CD4-positive, alpha-beta T cell (primary cell): ENCODE measurements at places on chromosomes 3 and 15.

DNA sequence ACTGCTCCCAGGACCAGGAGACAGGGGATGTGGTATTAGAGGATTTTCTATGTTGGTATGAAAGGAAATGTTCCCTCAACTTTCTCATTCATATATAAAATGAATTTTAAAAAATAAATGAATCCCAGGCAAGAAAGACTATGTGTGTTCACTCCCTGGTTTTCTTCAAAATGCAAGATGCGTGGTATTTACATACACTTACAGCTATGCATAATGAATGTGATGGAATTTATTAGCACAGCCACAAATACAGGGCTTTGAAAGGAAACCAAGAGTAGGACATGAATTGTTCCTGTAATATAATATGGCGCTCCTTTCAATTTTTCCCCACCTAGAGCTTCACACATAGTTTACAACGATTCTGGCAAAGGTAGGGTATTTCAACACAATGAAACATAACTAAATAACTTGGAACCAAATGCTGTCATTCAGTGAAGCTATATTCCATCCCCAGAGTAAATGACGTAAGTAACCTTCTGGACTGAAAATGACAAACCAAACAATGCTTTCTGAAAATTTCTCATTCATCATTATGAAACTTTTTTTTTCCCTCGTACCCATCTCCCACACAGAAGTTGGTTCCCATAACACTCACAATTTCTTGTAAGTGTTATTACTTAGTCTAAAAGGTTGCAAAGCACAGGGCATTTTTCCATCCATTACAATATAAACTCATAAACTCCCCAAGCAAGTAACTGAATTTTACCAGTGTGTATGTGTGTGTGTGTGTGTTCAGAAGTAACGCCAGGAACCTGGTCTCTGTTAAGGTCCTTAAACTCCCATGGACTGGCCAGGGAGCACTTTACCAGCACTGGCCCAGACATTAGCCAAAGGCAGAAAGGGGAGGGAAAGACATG lies 41.8 kb downstream of the CBLB start:
- no peak for DNase-seq

DNA sequence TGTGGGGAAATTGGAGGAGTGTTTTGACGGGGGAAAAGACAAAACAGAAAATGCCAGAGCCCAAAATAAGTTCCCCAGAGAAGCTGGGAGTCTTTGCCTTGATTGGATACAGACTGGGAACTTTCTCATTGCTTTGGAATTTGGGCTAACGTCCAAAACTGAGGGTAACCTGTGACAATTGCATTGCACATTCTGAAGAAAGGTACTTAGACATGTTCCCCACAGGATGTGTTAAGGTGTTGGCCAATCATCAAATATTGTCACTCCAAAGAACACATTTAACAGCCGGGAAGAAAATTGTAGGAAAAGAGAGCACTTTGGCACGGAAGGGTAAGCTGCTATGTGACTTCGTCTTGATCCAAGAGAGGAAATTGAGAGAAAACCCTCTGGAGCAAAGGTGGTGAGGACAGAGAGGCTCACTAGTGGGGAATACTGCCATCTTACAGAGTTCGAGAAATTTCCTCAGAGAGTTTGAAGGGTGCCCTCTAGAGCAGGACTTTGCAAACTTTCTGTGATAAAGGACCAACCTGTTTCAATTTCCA lies 619.5 kb upstream of the TBL1XR1 start:
- no peak for DNase-seq

DNA sequence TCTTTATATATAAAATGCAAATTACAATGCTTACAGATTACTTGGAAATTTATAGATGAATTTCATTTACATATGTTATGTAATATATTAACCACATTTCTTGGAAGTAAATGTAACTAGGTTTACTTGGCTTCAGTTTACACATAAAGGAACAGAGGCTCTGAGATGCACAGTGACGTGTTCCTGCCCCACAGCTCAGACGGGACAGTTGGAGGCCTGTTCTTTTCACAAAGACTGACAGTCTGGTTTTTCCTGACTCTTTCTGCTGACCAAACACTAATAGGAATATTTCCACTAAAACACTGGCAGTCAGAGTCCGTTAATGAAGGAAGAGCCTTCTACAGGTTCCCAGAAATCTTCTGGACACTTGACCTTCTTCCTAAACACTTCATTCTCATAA lies 336.1 kb downstream of the MFSD1 start:
- DNase-seq: no peak

GRCh38 chr3:29525254-29525881 lies 244.5 kb downstream of the RBMS3 start:
- DNase-seq: no peak

DNA sequence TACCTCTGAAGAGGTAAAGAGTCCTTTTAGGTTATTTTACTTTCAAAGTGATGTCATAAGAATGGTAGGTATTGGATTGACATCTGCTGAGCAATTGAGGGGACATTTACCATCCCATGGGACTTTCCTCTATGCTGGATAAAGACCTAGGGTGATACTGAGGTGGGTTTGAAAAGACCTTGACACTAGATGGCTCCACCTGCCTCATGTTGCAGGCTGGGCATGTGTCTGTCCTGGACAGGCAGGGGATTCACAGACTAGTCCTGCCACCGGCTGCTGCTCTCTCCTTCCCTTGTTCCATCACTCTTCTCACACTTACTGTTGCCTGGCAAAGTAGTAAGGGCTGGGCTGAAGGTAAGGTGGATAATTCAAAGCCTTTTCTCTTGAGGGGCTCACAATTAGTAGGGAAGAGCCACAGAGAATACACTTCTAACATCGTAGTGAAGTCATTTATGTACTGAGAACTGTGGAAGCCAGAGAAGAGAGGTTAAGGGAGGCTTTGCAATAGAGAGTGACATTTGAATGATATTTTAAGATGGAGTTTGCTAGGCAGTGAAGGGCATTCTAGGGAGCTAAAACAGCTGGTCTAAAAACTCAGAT lies 27.7 kb downstream of the TRAK1 start:
- DNase-seq: no peak

- DNase-seq: no peak
These were observed at the start of gene MGLL for GRCh38 chr3:127822041-127822681. TSS of gene MGLL (minus strand) at chr3:127822515. CDS start at chr3:127822318, 197 bp downstream.

DNA sequence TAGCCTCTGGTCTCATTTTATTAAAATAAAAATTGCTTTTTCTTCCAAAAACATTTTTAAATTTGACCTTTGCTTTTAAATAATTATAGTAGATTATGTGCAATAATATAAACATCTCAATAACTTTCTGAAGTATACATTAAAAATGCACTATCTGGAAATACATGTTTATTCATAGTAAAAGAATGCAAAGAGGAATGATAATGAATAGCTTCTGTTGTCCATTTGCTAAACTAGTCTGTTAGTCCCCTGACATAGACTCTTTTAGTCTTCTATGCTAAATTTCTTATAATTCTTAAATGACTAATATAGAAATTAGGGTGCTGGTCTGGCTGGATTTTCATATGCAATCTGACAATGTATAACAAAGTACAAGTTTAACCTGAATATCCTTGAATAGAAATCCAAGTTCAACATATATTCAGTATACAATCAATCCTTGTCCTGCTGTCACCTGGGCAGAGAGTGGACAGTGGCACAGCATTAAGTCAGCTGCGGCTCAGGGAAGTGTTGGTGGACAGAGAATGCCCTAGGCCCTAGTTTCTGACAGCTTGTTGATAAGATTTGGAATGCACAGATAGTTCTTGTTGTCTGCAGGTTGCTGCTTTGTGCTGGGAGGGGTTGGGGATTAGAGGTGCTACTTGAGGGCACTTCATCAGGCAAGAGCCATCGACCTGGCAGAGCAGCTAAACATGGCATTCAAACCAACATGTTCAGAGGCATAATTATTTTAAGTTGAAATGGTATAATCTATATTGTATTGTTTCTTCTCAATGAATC lies 161.7 kb downstream of the MBNL1 start:
- no peak for DNase-seq

GRCh38 chr3:189508784-189509501 lies 122.2 kb upstream of the TP63 start:
- no peak for DNase-seq

- no peak for DNase-seq
These were observed 35.8 kb downstream of the ATP2B2 start for GRCh38 chr3:10469441-10470119.

DNA sequence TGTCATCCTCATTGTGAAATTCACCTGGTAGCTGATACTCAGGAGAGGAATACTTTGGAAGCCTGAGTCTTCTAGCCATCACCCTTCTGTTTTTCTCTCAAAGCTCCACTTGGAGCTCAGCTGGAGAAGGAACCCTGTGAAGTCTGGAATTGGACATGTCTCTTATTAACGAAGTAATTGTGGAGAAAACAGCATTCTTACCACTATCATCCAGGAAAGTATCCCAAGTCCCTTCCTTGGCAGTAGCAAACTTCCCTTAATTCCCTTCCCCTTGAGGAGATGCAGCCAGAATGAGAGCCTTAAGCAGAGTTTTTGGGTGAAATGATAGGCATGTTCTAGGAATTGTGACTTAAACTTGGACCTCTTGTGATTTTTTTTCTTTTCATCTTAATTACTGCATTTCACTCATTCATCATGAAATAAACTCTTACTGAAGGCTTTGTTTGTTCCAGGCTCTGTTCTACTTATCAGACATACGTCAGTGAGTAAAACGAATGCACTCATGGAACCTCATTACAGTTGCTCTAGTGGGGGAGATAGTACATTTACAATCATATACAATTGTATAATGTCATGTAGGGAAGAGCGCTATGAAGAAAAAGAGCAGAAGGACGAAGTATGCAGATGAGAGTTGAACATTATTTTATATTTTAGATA lies 30.5 kb upstream of the TCF12 start:
- no peak for DNase-seq

GRCh38 chr3:52068055-52068571 lies 11.7 kb upstream of the DUSP7 start:
- DNase-seq: no peak

- DNase-seq: no peak
These were observed 452.2 kb downstream of the TUSC7 start for GRCh38 chr3:117161816-117162215.

DNA sequence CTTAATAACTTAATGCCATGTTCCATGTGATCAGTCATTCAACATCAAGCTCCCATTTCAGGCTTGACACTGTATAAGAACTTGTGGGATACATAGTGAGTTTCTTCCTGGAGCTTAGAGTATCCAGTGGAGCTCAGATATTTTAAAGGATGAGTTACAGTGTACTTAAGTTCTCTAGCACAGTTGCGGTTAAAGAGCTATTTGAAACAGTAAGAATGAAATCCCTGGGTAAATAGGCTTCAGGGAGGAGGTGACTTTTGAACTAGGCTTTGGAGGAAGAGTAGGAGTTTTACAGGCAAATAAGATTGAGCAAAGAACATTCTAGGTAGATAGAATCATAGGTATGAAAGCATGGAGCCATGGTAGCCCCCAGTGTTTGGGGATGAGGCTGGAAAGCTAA lies 3.8 kb downstream of the ZNF592 start:
- no peak for DNase-seq

DNA sequence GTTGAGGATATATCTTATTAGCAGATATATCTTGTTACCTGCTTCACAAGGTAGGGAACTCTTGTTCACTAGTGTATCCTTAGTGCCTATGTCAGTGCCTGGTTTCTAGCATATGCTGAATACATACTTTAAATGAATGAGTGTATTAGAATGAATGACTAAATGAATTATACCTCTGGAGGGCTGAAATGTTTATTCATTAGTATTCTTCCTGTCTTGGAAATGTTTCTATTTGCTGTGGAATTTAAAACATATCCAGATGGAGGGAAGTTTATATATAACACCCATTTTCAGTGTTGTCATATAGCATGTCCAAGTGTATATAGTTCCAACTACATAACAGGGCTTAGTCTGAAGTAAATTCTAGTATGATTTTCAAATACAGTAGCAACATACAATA lies 581.5 kb downstream of the TBL1XR1 start:
- DNase-seq: no peak
